ENCODE measurements at places on chromosomes 12 and 14. TPM values are rescaled to one million over a fixed set of nuclear protein-coding genes. Genes with fewer than 3 reads are reported as not detected.

DNA sequence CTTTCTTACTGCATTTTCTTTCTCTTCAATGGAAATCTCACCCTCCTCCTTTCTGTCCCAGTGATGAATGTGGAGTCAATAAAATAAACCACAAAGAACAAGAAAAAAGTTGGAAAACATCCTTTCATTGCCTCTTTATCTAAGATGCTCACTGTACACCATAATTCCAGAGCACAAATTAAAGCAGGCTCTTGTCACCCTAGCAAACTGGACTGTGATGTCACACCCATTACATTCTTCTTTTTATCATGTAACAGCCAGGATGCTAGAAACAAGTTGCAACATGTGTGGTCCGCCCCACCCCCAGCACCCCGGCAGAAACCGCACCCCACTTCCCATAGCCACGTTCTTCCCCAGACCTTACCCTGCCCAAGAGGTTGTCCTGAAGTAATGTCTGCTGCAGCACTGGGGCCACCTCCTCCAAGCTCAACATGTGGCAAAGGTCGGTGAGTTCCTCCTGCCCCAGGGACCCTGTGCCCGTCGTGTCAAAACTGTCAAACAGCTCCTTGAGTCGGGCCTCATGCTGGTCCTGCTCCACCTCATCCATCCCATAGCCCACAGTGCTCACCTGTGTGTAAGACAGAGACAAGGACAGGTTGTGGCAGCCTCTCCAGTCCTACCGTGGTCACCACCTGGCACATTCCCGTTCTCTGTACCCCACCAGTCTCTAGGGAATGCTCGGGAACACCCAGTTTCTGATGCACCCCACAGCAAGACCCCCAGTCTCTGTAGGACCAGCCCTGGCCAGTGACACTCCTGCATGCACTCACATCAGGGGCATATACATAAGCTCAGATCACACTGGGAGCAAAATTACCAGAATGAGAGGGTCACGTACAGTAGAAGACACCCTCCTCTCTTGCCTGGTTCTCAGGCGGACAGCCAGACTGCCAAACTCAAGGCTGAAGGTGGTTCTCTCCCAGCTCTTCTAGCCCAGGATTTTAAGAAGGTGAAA lies 9.2 kb downstream of the NIN start:
- peak; percentile 90 for DNase-seq
- peak overlapping the region; percentile 87 for H3K27ac ChIP-seq
- H3K36me3 ChIP-seq = peaks cover 29% of the 10 kb centered on the region
- H3K27me3 ChIP-seq = no peaks in the 10 kb centered on the region
- H3K4me3 ChIP-seq = peak overlapping the region; percentile 77
- peaks cover 65% of the 10 kb centered on the region for H3K4me1 ChIP-seq

DNA sequence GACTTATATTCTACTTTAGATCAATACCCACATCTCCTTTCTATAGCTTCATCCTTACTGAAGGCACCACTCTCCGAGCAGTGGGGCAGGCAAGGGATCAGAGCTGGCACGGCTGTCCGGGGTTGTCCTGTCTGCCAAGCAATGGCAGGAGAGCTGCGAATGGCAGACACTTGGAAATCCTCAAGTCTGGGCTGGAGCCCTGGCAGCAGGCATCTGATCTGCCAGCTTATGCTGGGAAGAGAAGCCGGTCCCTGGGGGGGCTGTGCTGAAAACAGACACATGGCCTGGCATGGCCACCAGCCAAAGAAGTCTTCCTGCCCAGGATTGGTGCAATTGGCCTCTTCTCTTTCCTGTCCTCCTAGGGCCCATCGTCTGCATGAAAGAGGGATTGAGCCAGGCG lies 280.2 kb upstream of the PWP1 start:
- H3K4me1 ChIP-seq = peaks cover 15% of the 10 kb centered on the region
- H3K36me3 ChIP-seq = peaks cover 1% of the 10 kb centered on the region
- no peak for DNase-seq
- no peak overlapping the region for H3K27ac ChIP-seq
- H3K27me3 ChIP-seq = no peaks in the 10 kb centered on the region

- H3K4me3 ChIP-seq = no peak overlapping the region
- no peaks in the 10 kb centered on the region for H3K36me3 ChIP-seq
- H3K27me3 ChIP-seq = no peaks in the 10 kb centered on the region
- H3K4me1 ChIP-seq = peaks cover 4% of the 10 kb centered on the region
Observed at GRCh38 chr12:82955043-82955442, 268.3 kb downstream of the TMTC2 start.

GRCh38 chr12:79255288-79255687 lies 390.7 kb downstream of the SYT1 start:
- H3K4me1 ChIP-seq = no peaks in the 10 kb centered on the region
- H3K4me3 ChIP-seq = no peak overlapping the region
- no peak overlapping the region for H3K27ac ChIP-seq
- DNase-seq = no peak
- H3K36me3 ChIP-seq = no peaks in the 10 kb centered on the region

DNA sequence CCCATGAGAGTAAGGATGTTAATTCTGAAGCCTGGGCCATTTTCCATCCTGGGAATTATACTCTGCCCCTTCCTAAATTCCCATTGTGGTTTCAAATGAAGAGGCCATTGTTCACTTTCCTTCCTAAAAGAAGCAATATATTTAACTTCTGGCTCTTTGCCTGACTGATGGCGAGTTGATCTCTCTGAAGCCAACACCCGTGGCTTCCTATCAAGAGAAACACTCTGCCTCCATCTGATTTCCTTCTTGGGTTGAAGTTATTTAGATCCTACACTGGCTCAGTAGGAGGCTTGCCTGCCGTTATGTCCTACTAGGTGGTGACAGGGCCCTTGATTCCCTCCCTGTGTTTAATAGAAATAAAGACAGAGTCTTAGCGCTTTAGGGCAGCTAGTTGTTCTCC lies 97.4 kb downstream of the PRKCH start:
- no peak overlapping the region for H3K4me3 ChIP-seq
- no peak for DNase-seq
- no peaks in the 10 kb centered on the region for H3K27me3 ChIP-seq
- peaks cover 65% of the 10 kb centered on the region for H3K4me1 ChIP-seq
- peak overlapping the region; percentile 17 for H3K27ac ChIP-seq

GRCh38 chr12:117080661-117081144 lies 18.5 kb downstream of the TESC start:
- H3K27me3 ChIP-seq = no peaks in the 10 kb centered on the region
- H3K36me3 ChIP-seq = peaks cover 6% of the 10 kb centered on the region
- no peak overlapping the region for H3K4me3 ChIP-seq
- no peak overlapping the region for H3K27ac ChIP-seq
- no peak for DNase-seq

- no peak overlapping the region for H3K27ac ChIP-seq
- H3K36me3 ChIP-seq = no peaks in the 10 kb centered on the region
- no peaks in the 10 kb centered on the region for H3K27me3 ChIP-seq
- no peaks in the 10 kb centered on the region for H3K4me1 ChIP-seq
Observed at GRCh38 chr14:85426068-85426935, 103.6 kb upstream of the FLRT2 start.

GRCh38 chr12:55745361-55746173 lies 2.6 kb downstream of the GDF11 start:
- H3K4me1 ChIP-seq = peaks cover 34% of the 10 kb centered on the region
- peak overlapping the region; percentile 26 for H3K27ac ChIP-seq
- no peak for DNase-seq

Gene CLEC14A
- not detected for total RNA-seq

Gene DACT1
- 3.3 TPM for total RNA-seq

Gene AICDA
- not detected for total RNA-seq

Gene DAZAP2
- 146 TPM for total RNA-seq
